ENCODE measurements at places on chromosomes 4 and X.

DNA sequence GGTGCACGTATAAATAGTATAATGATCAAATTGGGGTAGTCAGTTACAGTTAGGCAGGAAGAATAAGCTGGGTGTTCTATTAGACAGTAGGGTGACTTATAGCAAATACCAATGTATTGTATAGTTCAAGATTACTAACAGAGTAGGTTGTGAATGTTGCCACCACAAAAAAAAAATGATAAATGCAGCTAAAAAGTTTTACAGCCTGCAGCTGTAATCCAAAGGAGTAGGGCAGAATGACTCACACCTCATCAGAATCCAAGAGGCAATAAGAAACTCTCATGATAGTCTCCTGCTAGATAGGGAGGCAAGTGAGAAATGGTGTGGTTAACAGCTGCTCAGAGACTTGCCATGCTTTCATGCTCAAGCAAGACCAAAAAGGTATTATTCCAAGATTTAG, 19.6 kb upstream of the TCEAL4 start:
- DNase-seq, result no peak

DNA sequence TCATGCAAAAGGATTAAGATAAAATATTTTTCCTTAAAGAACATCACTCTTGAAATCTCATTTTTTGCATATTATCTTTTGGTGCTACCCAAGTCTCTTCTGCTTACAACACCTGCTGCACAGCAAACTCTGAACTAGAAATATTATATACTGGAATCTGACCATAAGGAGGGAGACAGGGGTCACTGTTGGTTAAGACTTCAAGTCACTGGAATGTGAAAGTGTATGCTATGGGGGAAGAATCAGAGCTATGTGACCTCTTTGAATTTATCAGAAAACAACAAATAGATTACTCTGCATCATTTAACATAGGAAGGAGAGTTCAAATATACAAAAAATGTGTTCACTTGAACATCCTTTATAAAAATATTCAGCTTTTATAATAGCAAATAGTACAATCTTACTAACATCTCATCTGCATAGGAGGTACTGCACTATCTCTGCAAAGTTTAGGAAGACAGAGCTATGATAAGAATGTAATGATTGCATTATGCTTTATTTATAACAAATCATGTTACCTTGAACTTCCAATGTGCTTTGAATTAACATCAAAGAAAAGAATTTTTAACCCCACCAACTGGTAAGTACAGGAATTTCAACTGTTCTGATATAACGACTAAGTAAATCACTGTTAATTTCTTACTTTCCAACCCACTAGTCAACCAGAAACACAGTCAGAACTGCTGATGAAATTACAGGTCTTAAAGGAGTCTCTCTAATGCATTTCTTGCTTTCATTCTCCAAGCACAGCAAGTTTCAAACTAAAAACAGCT, 69.8 kb downstream of the ZNF827 start:
- DNase-seq, result no peak

- no peak for DNase-seq
Measured at GRCh38 chrX:131626681-131627296, 82.9 kb downstream of the OR13H1 start.

DNA sequence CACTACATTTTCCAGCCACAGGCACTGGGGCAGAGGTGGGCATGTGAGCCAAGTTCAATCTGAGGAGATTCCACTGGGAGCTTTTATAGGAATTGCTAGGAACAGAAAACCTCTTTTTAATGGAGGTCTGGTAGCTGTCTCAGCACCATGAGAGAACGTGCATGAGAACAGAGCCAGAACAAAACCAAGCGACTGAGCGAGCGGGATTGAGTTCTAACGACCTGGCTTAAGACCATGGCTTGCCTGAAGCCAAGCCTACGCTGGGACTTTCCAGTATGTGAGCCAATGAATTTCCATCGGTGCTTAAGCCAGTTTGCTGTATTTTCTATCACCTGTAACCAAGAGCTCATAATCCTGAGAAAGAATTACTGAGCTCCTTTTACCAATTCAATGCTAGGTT, 183.7 kb downstream of the NR3C2 start:
- no peak for DNase-seq

DNA sequence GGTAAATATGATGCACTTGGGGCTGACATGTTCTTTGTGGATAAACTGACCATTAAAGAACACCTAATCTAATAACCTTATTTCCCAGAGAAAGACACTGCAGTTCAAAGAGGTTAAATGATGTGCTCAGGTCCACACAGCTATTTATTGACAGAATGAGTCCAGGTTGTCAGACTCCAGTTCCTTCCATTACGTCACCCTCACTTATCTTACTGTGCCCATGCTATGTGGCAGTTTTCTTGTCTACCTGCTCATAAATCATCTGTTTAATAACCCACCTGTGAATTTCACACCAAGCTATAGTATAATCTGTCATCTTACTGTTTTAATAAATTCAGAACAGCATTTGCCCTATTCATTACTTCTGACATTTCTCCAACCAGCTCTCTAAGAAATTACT, 36.7 kb downstream of the QRFPR start:
- DNase-seq, result no peak

- DNase-seq, result no peak
Measured at GRCh38 chr4:77669946-77670590, 64.4 kb downstream of the CXCL13 start.

DNA sequence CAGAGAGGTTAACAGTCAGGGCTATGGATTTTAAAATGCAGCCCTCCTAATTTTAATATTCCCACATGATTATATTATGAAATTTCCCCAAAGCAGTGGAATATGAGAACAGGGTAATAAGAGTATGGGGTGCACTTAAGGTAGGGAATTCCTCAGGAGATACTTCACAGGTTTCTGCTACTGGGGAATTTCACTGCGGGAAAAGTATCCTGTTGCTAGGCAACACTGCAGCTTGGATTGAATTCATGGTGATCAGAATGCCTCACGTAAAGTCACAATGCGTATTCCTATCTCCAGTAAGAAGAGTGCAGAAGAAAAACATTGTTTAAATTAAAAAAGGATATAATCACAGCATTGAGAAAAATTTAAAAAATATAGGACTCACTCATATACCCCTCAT, 398.1 kb upstream of the RPS6KA3 start:
- no peak for DNase-seq

DNA sequence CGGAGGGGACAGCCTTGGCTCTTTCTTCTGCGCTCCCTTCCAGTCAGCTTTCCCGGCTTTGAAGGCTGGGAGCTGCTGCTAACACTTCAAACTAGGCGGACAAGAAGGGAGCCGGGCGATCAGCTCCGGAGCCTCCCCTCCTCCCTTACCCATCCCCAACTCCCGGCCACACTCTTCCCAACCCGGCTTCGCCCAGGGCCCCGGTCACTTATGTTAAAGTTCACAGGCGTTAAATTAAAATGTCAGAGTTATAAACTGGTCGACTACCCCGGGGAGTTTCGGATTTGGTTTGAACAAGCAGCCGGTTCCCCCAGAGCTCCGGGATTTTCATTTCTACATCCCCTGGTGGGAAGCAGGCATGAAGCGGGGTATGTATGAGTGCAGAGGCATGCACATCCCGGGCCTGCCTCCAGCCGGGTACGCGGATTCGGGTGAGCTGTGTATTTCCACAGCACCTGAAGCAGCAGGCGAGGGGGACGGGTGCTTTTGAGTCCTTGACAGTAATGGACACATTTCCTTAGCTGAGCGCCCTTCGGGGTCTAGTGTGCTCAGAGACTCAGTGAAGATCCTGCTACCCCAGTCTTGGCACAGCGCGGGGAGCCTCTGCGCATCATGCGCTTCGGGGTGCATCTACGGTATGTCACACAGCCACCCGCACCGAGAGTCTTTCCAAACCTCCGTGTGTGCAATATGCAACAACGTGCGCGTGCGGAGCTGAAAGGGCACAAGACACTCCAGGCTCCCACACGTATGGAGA, 880 bp downstream of the UNC5C start:
- no peak for DNase-seq

GRCh38 chr4:8171984-8172924, 13.6 kb upstream of the ABLIM2 start:
- DNase-seq, result no peak

DNA sequence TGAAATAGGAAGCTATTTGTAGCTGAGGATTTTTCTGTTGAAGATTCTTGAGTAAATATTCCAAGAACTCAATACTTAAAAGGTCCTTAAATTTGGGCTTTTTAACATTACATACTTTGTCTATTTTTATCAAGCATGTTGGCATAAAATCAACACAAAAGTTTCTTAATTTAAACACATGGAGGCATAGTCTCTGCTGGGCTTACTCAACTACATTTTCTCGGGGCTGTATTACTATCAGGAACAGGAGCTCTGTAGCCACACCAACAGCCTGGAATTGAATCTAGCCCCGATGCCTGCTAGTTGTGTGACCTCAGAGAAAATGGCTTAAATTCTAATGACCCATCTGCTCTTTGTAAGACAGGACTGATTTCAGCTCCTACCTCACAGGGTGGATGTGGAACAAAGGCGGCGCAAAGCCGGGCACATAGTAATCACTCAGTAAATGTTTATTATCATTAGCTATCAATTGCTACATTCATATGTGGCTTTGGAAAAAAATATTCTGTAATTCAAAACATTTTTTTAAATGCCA, 207.0 kb downstream of the NSUN7 start:
- DNase-seq, result no peak

GRCh38 chr4:164485136-164485535, 268.8 kb upstream of the SMIM31 start:
- no peak for DNase-seq

DNA sequence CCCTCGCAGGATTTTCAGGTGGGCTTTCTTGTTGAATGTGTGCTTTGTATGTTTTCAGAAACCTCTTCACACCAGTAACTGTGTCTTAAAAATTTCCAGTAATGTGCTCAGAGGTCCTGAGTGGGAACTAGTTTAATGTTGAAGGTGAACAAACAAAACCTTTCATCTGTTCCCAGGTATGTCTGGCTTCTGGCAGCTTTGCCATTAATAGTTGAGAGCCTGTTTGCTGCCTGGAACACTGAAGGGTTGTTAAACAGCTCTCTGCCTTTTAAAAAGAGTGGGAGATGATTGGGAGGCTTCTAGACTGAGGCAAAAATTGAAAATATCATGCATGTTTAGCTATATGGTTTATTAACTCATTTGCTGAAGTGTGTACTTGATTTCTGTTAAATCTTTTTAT, 161.2 kb upstream of the AGTR2 start:
- no peak for DNase-seq

DNA sequence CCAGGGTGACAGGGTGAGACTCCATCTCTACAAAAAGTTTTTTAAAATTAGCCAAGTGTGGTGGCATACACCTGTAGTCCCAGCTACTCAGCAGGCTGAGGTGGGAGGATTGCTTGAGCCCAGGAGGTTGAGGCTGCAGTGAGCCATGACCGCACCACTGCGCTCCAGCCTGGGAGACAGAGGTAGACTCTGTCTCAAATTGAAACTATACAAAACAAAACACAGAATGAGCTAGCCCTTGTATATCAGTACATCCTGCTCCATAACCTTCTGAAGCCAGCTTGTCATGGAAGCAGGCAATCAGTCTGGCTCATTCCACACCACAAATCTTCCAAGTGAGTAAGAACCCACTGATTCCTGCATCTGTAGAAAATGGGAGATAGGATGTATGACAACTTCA, 49.0 kb downstream of the CD99L2 start:
- DNase-seq, result no peak

DNA sequence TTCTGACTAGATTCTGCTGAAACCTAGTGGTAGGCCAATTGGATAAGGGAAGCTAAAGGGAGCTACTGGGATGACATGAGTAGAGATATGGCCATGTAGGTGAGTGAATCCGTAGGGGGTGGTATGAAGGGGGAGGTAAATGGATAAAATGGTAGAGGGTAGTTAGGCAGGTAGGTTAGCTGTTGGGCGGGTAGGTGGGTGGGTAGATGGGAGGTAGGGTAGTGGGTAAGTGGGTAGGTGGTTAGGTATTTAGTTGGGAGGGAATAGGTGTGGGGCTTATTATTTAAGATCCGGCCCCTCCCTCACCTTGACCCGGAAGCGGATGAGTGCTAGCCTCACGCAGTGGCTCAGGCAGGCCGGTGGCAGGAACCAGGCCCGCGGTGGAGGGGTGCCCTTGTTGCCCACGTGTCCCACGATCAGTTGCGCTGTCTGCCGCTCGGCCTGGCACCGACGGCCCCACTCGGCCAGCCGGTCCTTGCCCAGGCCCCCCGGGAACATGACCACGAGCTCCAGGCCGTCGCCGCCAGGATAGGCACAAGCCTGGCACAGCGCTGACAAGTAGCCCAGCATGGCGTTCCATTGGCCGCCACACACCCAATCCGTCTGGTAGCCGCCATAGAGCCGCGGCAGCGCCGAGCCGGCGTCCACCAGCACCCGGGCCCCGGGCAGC, 725 bp downstream of the FAM120C start:
- DNase-seq, result peak; percentile 61

- DNase-seq, result peak; percentile 16
Measured at GRCh38 chrX:30659421-30659820, 6.2 kb downstream of the GK start.

DNA sequence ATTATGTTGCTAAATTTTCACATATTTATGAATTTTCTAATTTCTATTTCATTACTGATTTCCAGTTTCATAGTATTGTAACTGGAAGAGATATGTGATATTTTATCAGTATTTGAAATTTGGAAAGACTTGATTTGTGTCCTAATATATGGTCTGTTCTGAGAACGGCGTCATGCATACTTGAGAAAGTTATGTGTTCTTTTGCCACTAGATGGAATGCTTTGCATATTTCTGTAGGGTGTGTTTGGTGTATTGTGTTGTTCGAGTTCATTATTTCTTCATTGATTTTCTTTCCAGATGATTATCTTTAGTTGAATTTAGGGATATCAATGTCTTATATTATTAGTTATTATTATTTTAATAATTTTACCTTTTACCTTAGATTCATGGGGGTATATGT, 110.6 kb upstream of the ITM2A start:
- no peak for DNase-seq

DNA sequence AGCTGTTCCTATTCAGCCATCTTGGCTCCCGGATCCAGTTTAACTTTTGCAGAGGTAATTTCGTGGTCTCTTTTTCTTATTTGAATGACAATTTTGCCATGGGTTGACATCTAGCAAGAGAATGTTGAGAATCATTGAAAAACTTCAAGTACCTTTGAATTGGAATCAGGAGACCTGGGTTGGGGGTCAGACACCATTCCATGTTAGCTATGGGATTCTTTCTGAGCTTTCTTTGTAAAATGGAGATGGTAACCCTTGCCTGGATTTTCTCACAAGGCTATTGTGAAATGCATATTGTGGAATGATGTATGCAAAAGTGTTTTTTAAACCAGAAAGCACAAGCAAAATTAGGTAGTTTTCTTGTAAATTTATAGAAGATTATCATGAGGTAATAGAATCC, 79.1 kb upstream of the HAND2 start:
- no peak for DNase-seq

DNA sequence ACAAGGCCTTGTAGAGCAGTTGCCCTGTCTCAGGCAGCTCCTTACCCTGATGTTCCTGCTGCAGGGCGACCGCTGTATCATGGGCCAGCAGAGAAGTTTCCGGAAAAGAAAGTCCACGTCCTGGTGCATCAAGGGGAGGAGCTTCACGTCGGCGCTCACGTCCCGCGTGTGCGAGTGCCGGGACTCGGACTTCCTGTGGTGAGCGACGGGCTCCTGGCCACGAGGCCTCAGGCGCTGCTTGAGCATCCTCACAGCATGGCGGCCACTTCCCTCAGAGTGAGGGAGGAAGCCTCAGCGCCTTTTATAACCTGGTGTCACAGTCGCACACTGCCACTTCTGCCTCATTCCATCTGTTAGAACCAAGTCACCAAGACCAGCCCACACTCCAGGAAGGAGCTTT, 225.5 kb downstream of the AFAP1 start:
- DNase-seq, result no peak
